ENCODE measurements at places on chromosomes 2 and 18.

DNA sequence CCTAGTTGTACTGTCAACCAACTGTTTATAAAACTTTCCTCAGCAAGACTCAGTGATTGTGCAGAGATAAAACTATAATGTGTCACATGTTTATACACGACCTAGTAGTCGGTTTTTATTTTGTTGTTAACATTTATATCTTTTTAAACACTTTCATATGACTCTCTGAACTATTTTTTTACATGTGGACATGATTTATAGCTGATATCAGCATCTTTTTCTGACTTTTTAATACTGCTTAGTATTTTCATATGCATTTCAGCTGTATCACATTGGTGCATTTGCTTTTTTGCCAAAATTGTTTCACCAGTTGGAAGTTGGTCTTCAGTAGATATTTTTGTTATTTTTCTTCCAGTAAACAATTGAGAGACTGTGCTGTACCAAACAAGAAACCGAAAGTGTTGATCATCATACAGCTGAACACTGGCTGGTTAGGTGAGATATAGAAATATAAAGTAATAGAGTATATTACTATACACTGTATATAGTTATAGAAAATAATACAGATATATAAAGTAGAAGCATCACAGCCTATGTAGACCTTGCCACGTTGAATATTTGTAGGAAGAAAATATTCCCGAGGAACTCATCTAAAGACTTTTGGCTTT lies 154.2 kb downstream of the KCTD1 start:
- no peak for DNase-seq

- no peak for DNase-seq
Observed at GRCh38 chr2:120497261-120497977, 151.5 kb downstream of the INHBB start.

- DNase-seq, result no peak
Observed at GRCh38 chr2:33321236-33321771, 155.1 kb upstream of the RASGRP3 start.

GRCh38 chr2:149616681-149617456 lies 29.3 kb upstream of the MMADHC start:
- DNase-seq, result no peak

GRCh38 chr2:96579422-96579821 lies 42.9 kb downstream of the ARID5A start:
- DNase-seq, result no peak

GRCh38 chr2:231526341-231527090 lies 3.7 kb downstream of the NMUR1 start:
- DNase-seq, result no peak

DNA sequence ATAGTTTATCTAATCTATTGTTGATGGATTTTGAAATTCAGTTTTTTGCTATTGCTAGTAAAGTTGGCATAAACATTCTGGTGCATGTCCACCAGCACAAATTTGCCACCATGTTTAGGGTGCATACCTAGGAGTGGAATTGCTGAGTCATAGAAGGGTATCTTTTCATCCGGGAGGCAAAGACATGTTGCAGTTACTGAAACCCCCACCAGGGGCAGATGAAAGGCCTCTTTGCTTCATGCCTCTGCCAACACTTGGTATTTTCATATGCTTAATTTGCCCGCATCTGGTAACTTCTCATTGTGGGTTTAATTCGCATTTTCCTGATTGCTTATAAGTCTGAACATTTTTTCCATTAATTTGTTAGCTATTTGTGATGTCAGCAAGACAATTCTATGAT lies 8.2 kb downstream of the DCC start:
- no peak for DNase-seq

- DNase-seq, result no peak
Observed at GRCh38 chr18:46891742-46892214, 25.5 kb downstream of the PIAS2 start.

DNA sequence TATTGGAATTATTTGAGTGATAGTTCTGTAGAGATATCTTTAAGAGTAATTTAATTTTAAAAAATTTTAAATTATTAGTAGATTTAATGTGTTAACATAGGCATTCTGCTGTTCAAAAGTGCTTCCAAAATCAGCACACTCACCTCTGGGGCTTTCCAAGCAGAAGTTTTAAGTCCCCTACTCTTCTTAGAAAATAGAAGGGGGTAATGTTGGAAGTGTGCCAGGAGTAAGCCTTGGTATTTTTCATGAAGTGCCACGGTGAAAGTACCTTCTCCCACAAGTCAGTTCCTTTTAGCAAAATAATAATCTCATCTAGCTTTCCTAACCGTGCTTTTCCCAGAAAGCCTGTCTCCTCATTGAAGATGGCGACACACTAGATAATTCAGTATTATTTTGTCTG lies 3.9 kb upstream of the TNFRSF11A start:
- DNase-seq, result no peak

- DNase-seq, result no peak
Observed at GRCh38 chr2:84613082-84613481, 96.8 kb downstream of the DNAH6 start.

DNA sequence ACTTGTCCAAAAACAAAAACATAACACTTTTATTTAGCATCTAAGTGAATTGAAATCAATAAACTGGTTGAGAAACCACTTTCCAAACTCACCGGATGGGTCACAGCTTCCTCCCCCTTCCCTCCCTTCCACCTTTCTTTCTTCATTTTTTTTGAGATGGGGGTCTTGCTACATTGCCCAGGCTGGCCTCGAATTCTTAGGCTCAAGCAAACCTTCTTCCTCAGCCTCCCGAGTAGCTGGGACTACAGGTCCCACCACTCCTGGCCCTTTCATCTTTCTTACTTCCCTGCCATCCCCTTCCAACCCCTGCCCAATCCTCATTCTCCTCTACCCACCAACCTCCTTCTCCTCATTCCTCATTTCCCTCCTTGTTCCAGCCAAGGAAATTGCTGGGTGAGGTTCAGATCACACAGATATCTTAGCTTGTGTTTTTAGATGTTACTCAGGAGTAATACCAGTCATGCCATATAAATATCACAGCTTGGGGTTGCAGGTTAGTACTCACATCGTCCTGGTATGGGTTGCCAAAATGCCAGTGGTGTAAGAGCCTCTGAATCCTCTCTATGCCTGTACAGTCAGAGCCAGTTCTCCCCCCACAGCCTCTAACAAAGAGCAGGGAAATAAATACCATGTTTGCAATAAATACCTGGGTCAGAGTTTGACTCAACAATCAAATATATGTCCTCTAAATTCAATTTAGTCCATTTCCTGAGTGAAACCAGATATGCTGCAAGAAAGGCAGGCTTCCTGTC lies 132.7 kb upstream of the NDUFV2 start:
- DNase-seq, result no peak

DNA sequence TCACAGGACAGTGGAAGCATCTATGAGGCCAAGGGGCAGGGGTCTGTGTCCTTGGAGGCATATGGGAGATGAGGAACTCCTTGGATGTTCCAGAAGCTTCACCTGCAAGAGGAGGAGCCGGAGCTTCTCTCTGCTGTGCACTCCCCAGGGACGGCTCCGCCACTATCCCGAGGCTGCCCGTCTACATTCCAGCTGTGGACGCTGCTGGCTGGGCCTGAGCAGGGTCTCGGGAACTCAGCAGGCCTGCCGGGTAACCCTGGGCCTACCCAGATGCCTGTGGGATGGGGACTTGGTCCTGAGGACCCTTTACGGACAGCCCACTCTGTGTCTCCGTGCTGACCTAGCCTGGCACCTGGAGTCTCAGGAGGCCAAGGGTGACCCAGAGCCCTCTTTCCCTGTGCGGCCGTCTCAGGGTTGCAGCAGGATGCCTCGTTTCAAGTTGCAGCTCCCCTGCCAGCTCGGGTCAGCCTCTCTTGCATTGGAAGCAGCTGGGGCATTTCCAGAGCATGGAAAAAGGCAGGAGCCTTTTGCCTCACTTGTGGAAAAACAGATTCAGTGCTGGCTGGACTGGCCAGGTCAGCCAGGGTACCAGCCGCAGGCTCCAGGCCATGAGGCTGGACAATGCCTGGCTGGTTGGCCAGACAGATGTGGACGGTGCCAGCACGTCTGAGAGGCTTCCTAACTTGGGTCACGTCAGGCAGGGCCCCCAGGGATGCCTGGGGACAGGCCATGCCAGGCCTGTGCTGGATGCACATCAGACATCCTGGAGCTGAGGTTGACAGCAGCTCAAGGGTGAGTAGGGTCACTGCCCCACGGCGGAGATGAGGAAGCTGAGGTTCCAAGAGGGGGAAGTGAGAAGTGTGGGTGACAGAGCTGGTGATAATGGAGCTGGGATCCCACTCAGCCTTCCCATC lies 41.5 kb downstream of the SCTR start:
- DNase-seq, result no peak

DNA sequence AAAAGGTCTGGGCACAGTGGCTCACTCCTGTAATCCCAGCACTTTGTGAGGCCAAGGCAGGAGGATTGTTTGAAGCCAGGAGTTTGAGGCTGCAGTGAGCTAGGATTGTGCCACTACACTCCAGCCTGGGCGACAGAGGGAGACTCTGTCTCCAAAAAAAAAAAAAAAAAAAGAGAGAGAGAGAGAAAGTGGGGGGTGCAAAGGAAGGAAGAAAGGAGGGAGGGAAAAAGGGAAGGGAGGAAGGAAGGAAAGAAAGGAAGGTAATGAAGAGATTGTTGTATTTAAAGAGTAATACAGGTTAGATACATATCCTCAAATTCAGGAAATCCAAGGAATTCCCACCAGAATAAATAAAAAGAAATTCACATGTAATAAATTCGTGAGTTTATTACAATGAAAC lies 19.5 kb downstream of the C2orf81 start:
- no peak for DNase-seq

DNA sequence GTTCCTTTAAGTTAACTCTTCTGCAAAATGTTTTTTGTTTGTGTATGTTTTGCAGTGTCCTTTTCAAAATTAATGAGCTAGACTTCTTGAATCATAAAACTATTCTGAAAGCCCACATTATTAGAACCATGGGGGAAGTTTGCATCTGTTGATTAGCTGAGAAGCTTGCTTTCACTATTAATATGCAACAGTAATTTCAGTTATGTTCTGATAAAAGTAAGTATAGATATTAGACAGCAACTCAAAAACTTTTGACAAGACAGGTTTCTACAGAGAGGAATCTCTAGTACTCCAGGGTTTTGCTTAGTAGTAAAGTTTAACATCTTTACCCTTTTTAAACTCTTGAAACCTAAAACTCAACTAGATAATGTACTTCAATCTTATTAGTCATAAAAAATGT lies 147.8 kb downstream of the UBE2E3 start:
- DNase-seq, result no peak

GRCh38 chr2:168632709-168633121 lies 169.7 kb upstream of the NOSTRIN start:
- DNase-seq, result no peak

- no peak for DNase-seq
Observed at GRCh38 chr2:53559302-53559966, 208.2 kb upstream of the CHAC2 start.

DNA sequence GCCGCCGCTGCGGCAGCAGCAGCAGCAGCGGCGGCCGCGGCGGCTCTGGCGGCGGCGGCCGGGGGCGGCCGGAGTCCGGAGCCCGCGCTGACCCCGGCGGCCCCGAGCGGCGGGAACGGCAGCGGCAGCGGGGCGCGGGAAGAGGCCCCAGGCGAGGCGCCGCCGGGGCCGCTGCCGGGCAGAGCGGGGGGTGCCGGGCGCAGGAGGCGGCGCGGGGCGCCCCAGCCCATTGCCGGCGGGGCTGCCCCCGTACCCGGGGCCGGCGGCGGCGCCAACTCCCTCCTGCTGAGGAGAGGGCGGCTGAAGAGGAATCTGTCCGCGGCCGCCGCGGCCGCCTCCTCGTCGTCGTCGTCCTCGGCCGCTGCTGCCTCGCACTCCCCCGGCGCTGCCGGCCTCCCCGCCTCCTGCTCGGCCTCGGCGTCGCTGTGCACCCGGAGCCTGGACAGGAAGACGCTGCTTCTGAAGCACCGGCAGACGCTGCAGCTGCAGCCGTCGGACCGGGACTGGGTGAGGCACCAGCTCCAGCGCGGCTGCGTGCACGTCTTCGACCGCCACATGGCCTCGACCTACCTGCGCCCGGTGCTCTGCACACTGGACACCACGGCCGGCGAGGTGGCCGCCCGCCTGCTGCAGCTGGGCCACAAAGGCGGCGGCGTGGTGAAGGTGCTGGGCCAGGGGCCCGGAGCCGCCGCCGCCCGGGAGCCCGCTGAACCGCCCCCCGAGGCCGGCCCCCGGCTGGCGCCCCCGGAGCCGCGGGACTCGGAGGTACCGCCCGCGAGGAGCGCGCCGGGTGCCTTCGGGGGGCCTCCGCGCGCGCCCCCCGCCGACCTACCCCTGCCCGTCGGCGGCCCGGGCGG lies 646 bp downstream of the PHLPP1 start:
- DNase-seq, result no peak

DNA sequence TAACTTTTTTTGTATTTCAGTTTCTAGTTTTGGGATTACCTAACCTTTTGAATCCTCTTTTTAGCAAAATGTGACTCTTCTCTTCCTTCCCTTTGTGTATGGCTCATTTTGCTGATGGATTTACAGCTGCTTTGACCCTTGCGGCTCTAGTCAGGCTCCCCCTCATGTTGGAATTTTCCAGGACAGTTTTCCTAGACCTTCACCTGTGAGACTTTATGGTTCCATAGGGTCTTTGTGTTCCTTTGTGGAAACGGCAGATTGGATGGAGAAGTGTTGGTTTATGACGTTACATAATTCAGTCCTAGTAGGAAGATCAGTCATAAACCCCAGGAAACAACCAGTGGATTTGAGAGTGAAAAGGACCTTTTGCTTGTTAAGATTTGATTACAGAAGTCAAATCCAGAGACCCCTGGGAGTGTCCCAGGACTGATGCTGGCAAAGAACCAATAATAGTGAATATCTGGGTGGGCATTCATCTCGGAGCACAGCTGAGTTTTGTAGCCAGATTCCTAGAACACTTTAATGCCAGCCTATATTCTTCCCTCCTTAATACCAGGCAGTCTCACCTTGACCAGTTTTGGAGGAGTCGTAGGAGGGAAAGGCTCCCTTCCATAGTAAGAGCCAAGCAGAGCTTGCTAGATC lies 42.7 kb downstream of the SOCS6 start:
- no peak for DNase-seq

GRCh38 chr2:169961911-169962310 lies 134.7 kb downstream of the UBR3 start:
- no peak for DNase-seq

DNA sequence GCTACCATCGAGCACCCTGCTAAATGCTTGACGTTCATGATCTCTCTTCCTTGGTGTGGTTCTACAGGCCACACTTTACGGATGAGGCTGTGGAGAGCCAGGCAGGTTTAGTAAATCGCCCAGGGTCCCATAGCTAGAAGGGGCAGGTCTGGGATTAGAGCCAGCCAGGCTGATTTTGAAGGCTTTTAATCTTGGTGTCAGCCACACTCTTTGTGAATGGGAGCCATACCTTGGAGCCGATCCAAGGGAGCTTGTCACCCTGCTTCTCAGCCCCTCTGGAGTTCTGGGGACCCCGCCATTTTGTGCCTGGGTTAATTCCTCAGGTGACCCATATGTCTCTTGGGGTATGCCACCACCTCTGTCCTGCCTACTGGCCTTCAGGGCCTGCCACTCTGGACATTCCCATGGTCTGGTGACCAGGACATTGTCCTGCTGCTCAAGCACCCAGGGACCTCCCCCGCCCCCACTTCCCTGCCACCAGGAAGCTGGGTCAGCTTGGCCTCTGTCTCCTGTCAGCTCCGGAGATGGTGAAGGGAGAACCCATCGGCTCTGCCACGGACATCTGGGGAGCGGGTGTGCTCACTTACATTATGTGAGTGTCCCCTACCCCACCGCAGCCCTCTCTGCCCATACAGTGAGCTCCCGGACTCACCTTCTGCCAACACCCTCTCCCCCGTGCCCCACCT lies 7.3 kb upstream of the GMPPA start:
- no peak for DNase-seq
